ENCODE measurements at places on chromosomes 16 and 17.

- DNase-seq: no peak
Observed at GRCh38 chr17:72117535-72118334, 3.1 kb upstream of the SOX9 start.

- no peak for DNase-seq
Observed at GRCh38 chr17:45334231-45334630, 17.4 kb upstream of the MAP3K14 start.

DNA sequence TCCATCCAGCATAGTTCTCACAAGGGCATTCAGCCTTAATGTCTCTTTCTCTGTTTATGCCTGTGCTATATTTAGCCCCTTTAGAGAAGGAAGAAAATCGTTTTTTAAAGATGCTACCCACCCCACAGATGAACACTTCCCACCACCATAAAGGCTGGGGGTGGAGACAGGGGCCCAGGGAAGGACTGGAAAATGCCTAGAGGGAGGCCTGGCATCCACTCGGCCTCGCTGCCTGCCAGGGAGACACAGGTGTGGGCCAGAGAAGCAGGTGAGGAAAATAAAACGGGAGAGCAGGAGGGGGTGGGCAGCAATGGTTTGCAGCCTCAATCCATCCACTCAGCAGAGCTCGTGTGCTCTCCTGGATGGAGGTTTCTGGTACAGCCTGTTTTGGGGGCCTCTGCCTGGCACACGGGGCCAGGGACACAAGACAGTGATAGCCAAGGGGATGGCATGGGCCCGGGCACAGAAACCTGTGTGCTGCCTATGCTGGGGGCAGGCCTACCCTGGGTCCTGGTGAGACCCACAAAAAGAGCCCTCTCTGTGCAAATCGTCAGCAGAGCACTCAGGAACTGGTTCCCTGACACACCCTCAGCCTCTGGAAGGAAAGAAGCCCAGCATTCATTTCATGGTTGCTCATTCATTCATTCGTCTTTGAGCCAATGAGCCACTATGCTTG, 121.4 kb downstream of the C16orf78 start:
- DNase-seq: no peak

- DNase-seq: peak; percentile 45
Observed at GRCh38 chr16:23435500-23435899, 17.5 kb downstream of the COG7 start.

- no peak for DNase-seq
Observed at GRCh38 chr17:44024853-44025252, 10.1 kb upstream of the TMEM101 start.

DNA sequence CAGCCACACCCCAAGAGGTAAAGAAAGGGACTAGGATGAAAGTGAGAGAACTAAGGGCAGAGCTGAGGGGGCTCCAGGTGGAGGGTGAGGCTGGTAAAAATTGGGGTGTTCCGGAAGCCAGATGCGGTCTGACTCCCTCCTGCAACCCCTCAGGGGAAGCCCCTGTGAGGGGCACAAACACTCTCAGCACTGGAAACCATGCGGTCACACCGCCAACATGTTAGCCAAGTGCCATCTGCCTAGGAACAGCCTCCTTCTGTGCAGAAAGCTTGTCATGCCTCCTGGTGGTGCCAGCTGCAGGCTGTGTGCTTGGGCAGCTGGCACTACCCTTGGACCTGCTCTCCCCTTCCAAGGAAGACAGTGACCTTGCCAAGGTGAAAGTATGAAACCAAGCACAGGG, 83.5 kb upstream of the RPL38 start:
- DNase-seq: no peak

GRCh38 chr16:54213322-54213721, 73.3 kb downstream of the IRX3 start:
- no peak for DNase-seq

GRCh38 chr16:85227084-85227945, 115.0 kb upstream of the CIBAR2 start:
- DNase-seq: no peak

- no peak for DNase-seq
Observed at GRCh38 chr16:24189941-24190340, 66.2 kb upstream of the CACNG3 start.

GRCh38 chr17:69725146-69725545, 310.6 kb downstream of the MAP2K6 start:
- DNase-seq: no peak
